ENCODE measurements at places on chromosomes 6 and 20.

GRCh38 chr6:139349464-139350020 lies 24.9 kb downstream of the CITED2 start:
- no peak for DNase-seq

GRCh38 chr20:60867589-60867988 lies 384.5 kb upstream of the CDH4 start:
- DNase-seq = no peak

DNA sequence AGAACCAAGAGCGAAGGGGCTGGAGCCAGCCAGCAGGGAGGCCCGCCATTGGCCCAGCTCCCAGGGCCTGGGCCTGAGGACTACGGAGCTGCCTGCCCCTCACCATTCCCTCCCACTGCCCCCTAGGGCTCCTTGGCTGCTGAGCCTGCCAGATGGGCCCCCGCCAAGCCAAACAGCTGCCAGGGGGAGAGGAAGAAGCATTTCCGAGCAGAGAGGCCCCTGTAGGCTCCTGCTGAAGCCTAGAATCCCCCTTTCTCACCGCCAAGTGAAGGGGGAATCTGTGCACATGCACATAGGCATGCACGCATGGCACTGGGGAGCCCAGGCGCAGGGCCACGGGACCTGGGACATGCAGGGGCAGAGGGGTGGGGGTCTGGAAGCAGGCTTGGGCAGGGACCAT lies 28.5 kb upstream of the MRPS18A start:
- no peak for DNase-seq

DNA sequence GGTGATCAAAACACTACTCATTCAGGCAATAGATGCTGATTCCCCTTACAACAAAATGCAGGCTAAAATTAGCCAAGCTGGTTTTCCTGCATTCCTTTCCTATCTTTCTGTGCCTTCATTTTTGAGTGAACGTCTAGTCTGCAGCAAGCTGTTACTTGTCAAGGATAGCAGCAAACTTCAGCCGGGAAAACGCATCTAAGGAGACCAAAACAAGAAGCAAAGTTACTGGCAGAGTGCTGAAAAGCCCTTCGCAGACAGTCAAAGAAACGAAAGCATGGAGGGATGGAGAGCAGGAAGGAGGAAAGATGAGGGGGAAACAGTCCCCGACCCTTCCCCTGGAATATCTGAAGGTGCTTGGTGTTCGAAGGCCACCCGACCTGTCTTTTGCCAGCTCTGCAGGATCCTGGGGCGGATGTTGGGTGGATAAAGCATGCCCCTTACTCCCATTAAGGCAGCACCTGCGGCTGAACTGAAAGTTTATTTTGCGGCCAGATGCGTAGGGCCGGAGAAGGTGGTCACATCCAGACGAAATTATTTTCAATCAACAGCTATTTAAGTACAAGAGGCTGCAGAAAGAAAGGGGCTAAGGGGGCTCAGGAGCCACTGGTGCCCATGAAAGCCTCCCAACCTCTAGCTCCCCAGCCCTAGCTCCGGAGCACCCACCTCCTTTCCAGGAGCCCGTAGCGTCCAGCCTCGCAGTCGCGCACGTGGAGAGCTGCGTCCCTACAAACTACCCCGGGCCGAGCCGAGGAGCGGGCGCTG lies 538 bp downstream of the FERMT1 start:
- peak; percentile 38 for DNase-seq

GRCh38 chr6:139539852-139540251 lies 165.4 kb upstream of the CITED2 start:
- peak; percentile 84 for DNase-seq

GRCh38 chr20:16209951-16210361 lies 363.3 kb downstream of the KIF16B start:
- DNase-seq = peak; percentile 20

DNA sequence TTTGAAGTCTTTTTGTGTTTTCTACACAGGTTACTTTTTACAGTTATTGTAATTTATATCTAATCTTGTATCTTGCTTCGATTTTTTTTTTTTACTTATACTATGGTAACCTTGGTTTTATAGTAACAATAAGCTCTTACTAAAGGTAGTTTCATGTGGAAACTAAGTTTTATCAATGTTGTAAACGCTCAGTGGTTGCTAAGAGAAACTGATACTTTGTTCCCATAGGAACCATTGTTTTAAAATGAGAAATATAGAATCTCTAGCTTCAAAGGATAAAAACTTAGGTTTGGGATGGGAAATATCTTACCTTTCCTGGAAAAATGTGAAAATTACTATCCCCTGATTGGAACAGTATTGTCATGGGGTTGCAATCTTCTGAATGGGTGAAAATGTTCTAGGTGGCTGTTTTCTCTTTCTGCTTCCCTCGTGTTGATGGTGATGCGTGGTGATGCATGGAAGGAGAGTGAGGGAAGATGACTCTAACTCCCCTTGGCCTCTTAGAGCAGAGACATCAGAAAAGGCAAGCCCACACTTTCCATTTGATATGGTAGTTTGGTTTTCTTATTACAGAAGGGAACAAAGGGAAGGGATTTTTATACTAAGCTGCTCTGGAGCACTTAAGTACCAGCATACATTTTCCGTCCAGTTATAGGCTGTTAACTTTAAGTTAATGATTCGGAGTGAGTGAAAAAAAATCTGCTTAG lies 23.5 kb upstream of the BACH2 start:
- no peak for DNase-seq

DNA sequence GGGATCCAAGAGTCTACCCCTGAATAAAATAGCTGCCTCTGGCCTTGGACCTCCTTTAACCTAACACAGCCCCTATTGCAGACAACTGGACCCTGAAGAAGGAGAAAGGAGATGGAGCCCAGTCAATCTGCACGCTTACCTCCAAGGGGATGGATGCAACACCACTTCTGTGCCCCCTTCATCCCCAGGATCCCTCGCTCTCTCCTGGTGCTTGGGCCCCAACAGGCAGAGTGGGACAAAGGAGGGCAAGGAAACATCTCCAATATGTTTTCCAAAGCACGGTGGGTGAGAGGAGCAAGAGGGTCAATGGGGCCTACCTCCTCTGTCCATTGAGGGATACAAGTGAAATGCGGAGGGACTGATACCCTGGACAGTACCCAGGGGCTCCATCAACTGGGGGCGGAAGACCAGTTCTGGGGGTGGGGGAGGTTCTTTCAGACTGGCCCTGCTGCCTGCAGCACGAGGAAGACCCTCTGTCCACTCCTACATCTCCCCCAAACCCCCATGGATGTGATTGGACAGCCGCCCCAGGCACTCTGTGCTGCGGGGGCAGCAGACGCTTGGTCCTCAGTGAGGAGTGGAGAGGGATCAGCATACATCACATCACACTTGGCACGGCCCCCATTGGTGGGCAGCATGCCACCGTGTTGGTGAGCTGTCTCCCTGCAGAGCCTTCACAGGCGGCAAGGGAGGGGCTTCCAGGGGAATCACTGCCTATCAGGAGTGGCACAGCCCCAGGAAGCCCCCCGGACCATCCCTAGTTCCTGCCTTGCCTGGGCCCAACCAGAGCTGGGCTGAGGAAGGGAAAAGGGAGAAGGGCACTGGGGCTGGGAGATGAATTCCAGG lies 70.6 kb downstream of the MRPL14 start:
- no peak for DNase-seq

- peak; percentile 28 for DNase-seq
Measured at GRCh38 chr6:46465294-46466165, 25.7 kb downstream of the RCAN2 start.

- peak; percentile 33 for DNase-seq
Measured at GRCh38 chr6:141463237-141463977, 669.3 kb upstream of the GJE1 start.

DNA sequence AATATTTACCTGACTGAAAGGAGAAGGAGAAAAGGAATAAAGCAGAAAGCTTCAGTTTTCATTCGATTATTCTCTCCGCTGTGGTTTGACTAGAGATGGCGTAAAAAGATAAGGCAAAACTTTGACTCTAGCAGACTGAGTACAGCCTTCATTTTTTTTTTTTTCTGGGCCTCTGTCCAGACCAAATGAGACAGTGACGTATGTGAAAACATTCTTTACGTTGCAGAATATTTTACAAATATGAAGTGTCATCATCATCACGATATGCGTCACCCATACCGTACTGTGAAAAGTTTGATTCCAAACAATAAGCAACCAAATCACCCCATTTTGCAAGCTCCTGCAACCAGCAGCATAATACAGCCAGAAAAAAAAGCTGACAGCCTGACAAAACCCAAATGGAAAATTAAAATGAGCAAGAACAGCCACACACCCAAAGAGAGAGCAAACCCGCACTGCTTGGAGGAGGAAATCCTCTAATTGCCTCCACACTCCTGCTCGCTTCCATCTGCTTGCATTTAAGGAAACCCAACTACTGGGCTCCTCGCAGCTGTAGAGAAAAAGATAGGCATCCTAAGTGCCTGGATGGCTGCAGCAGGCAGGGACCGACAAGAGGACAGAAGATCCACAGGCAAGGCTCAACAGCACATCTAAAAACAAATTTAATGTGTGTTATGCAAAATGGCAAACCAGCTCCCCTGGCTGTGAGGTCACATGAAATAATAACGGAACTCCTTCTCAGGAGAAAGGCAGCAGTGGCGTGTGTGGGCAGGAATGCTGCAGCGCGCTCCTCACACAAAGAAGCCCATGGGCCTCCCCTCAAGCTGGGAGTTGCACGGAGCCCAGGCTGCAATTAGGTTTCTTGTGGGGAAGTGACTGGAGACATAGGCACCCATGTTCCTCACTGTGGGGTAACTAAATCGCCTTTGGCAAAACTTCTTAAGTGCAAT lies 113.1 kb downstream of the FYN start:
- DNase-seq = peak; percentile 42

GRCh38 chr6:145428706-145429105 lies 306.6 kb downstream of the EPM2A start:
- DNase-seq = no peak

GRCh38 chr6:111113336-111114086 lies 26.2 kb downstream of the SLC16A10 start:
- DNase-seq = peak; percentile 16

DNA sequence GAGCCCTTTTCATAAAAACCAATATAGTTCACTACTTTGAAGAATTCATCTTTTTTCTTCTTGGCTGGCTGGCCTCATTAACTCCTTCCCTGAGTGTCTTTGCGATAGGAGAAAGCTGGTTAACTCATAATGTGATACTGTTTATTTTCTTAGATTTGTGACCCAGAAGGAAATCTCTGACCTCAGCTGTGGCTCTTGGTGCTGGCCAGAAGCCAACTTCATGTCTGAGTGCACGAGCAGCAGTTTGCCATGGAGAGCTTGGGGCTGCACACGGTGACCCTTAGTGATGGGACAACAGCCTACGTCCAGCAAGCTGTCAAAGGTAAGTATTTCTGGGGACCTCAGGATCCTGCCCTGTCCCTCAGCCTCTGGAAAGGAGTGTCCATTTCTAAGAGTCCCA lies 16.7 kb upstream of the DEF6 start:
- DNase-seq = no peak

GRCh38 chr20:15834857-15835256 lies 738.4 kb downstream of the KIF16B start:
- no peak for DNase-seq

DNA sequence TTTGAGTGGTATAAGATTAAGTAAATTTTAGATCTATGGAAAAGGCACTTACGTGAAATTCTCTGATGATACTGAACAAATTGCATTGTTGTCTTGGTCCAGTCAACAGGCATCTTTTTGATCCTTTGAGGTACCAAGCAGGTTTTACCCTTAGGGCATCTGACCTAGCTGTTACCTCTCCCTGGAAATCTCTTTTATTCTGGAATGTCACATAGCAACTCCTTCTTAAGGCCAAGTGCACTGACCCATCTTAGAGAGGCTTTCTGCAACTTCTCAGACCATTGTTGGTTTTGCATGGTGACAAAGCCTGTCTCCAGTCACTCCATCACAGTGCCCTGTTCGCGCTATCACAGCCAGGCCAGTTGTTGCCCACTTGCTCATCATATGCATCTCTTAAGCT lies 42.0 kb downstream of the TPD52L1 start:
- no peak for DNase-seq

- no peak for DNase-seq
Measured at GRCh38 chr20:23096097-23096496, 10.0 kb upstream of the CD93 start.

- DNase-seq = peak; percentile 38
Measured at GRCh38 chr6:111722179-111722731, 116.6 kb upstream of the TRAF3IP2 start.

DNA sequence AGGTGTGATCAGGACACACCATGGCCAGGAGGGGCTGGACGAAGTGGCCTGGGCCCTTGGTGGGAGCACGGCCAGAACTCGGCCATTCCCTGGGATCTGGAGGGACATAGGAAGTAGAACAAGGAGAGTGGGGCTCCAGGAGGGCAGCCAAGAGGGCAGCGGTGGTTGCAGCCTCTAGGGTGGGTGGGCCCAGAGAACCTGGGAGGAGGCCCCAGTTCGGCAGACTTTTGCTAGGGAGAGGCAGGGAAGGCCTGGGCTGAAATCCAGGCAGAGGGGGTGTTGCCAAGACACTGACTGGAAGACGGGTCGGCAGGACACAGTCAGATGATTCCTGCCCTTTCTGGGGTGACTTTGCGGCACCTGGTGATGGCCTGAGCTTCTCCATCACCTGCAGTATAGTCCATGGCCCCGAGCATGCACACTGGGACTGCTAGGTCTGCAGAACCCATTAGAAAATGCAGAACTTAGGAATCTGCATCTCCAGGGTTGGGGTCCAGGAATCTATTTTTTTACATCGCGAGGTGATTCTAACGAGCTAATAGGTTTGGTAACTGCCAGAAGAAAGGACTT lies 224.8 kb downstream of the SYNDIG1 start:
- no peak for DNase-seq

DNA sequence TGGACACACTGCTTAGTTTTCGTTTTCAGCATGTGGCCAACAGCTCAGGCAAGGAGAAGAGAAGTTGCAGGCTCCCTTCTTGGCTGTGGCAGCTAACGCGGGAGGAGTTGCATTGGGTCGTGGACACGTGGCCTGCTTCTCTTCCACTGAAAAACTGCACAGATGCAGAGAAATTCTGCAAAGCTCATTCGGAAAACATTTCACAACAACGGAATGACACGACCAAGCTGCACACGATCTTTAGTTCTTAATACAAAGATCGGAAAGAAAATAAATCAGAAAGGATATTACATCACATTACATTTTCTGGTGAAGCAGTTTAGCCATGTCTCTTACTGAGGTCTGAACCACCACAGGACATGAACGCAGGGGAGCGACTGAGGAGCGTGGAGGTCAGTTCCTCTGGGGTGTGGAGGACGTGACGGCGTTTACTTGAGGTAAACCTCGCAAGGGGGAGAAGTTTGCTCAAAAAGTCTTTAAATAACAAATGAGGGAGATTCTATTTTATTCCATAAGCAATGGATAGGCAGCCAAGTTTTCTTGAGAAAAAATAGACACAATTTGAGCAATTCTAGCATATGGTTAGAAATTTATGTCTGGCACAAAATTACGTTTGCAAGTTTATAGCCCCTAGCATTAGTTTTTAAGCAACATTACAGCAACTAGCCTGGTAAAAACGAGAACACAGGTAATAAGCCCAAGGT lies 178.3 kb downstream of the THBS2 start:
- DNase-seq = peak; percentile 73

GRCh38 chr6:110981202-110981600 lies 637 bp upstream of the RPF2 start:
- DNase-seq = no peak

Measured in GM03348 (cell line).